ENCODE measurements at places on chromosomes 1 and 21. TPM values are rescaled to one million over a fixed set of nuclear protein-coding genes. Genes with fewer than 3 reads are reported as not detected.

DNA sequence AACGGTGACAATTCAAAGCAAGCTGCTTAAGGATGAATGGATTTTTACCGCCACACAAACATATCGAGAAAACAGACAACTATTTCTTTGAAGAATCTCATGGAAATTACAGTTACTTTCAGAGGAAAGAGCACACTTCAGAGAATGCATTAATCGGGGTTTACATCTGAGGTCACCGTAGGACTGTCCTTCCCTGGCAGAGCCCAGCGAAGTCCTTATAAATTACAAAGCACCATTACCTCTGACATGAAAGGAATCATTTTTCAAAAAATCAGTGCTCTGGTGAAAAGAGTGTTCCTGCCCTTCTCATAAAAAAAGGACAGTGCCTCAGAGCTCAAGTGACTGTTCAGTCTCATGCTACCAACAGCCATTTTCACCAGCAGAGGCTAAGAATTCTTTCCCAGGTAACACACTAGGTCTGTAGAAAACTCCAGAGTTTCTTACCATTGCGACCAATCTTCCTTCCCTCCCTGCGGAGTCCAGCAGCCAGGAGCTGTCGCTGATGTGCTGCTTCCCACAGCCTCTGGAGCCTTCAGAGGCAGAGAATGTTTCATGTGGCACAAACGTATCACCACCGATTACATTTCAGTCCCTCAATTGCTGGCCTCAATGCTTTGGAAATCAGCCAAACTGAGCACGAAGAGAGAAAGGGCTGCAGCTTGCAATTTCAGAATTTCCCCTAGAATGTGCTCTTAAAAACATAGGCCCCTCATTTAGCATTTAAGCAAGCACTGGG lies 75.4 kb downstream of the PLD5 start:
- no peak for DNase-seq

DNA sequence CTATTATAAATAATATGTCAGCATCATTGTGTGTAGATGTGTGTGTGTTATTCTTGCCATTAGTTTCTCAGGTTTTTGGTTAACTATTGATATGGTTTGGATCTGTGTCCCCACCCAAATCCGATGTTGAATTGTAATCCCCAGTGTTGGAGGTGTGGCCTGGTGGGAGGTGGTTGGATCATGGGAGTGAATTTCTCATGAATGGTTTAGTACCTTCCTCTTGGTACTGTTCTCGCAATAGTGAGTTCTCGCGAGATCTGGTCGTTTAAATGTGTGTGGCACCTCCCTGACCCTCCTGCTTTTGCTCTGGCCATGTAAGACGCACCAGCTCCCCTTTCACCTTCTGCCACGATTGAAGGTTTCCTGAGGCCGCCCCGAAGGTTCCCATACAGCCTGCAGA lies 9.6 kb upstream of the POFUT2 start:
- no peak for DNase-seq

- no peak for DNase-seq
Observed at GRCh38 chr1:62691062-62691844, 3.1 kb upstream of the DOCK7 start.

DNA sequence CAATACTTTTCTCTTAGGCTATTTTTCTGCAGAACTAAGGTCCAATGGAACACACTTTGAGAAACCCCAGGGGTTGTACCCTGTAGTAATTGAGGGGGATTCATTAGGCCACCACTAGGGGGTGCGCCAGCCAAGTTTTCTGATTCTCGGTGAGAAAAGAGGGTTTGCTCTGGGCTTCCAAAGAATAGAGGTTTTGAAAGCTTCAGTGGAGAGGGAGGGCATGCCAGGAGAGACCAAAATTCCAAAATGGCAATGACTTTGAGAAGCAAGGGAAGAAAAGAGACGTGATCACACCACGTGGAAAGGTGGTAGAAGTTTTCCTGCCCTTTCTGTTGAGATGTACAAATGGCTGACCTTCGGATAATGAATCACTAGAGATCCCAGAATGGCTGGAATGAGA lies 323.3 kb downstream of the RPS6KC1 start:
- DNase-seq, result peak; percentile 39

DNA sequence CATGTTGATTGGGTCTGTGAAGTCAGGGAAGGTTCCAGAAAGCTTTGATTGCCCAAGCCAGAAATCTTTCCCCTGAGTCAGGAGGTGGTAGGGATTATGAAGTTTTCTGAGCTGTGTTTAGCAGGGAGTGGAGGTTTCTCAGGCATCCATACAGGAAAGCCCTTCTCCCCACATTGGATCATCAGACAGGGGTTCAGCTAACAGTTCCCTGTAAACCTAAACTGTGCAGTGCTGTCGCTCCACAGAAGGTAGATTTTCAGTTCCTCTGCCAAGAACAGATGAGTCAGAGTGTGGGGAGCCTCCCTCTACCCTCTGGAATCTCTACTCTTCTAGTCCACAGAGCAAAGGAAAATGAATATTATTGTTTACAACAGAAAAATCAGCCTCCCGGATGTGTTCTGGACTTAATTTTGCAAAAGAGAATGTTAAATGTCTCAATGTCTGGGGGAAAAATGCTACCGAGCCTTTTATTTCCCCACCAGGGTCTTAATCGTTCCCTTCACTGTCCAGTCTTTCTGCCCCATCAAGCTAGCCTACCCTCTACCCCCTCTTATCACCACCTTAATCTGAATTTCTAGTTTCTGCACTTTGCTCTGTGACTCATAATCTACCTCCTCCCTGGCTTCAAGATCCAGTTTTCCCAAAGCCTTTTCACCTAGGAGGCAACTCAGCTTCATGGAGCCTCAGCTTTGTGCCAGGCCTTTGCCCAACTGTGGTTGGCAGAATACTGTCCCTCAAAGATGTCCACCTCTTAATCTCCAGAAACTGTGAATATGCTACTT lies 355.6 kb downstream of the PRDM2 start:
- no peak for DNase-seq

GRCh38 chr1:224378855-224379631 lies 22.4 kb downstream of the CNIH4 start:
- DNase-seq, result no peak

DNA sequence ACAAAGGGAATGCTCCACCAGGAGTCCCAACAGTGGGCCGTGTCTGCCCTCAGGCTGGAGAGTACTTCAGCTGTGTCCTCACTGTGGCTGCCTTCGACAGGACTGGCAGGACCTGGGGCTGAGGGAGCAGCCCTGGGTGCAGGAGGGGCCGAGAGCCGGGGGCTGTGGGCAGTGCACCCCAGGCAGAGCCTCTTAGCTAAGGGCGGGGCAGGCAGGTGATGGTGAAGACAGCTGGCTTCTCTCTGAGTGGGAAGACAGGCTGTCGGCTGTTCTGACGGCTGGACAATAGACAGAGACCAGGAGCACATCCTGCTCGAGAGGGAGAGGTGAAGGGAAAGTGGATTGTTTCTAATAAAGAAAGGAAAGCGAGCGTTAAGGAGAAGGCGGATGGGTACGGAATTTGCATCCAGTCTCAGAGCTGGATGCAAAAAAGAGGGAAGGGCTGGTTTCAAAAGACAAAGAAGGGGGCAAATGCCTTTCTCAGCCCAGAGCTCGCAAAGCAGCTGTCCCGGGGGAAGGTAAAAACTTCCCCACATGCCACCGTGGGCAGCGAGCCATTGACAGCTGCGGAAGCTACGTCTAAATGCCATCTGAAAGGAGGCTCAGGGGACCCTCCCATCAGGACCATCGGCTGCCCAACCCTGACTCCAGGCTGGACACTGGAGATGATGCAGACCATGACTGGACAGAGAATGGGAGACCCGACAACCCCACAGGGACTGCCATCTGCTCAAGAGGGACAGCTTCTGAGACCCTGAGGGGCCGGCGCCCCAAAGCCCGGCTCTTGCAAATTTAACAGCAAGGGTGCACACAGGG lies 92.0 kb downstream of the STUM start:
- no peak for DNase-seq

DNA sequence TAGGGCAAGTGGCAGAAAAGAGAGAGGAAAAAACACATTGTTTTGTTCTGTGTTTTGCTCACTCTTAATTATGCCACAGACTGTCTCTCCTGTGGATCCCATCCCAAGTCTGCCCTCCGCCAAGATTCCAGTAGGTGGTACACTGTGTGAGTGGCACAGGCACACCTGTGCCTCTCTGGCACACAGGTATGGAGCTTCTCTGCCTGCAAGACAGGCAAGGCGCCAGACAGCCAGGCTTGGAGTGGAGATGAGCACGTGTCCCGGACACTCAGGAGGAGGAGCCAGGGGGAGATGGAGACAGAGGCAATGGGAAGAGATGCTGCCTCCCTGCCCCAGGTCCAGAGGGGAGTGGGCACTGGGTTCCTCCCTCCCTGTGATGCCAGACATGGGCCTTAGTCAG lies 6.5 kb upstream of the GRIK3 start:
- no peak for DNase-seq

DNA sequence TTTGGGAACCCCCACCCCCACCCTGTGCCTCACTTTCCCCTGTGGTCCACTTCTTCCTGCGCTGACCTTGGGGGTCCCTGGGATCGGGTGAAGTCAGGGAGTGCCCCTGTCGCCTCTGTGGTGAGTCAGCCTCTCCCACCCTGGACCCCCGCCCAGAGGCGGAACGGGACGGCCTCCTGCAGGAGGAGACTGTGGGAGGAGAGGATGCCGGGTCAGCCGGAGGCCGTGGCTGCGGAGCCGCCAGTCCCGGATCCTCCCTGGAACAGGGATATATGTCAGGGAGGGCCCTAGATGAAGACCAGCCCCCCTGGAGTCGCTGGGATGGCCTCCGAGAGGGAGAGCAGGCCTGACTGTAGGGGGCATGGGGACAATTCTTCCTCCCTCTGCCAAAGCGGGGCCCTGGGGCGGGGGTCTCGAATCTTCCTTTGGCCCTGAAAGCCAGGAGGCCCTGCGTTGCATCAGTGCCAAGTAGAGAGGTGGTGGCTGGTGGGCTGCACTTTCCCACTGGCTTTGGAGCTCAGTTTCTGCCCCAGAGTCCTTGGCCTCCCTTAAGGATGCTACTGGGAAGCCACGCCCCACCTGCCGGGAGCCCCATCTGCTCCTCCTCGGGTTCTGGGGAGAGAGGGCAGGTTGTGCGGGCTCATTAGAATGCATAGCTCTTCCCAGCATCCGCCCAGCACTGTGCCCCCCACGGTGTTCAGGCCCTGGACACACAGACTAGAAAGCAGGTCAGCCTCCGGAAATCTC lies 930 bp downstream of the ARHGEF10L start:
- no peak for DNase-seq

DNA sequence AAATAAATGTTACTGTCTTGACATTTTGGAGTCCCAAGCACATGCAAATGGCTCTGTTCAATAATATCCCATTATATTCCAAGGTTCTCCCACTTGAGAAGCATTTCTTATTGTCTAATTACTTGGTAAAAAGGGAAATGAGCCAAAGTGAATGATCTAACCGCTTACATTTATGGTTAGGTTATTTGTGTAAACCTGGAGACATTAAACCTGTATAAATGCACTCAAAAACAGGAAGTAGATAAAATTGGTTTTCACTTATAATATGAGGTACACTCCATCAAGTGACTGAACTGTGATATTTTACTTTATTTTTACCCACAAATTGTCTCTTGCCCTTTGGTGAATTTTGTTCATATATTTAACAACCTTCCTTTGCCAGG lies 26.8 kb downstream of the KIF1B start:
- no peak for DNase-seq

GRCh38 chr1:62335656-62336055 lies 16.4 kb upstream of the KANK4 start:
- no peak for DNase-seq

- no peak for DNase-seq
Observed at GRCh38 chr1:231147896-231148295, 14.0 kb upstream of the TRIM67 start.

DNA sequence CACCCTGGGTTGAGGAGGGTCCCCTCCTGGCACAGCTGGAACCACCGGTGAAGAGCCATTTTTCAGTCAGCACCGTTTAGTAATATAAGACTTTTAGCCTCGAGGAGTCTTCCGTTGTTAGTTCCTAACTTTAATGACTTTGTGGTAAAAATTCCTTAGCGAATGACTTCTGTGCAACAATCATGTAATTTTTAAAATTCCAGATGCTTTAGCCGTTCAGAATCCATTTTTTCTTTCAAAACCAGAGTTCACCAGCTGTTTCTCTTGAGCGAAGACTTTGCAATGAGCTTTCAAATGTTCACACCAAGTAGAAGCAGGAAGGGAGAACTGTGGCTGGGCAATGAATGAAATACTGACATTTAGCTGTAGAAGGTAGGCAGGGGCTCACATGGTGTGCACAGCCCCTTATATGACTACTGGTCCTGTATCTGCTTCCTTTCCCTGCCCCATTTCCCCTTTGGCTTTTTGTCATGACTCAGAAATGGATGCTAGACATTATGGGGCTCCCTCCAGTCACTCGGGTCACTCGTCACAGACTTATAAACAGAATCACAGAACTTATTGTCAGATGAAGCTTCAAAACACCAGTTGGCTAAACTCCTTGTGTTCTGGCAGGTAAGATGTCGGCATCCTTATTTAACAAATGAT lies 4.1 kb downstream of the DISC1 start:
- no peak for DNase-seq

GRCh38 chr1:245306628-245307410 lies 152.0 kb downstream of the KIF26B start:
- DNase-seq, result no peak

- DNase-seq, result no peak
Observed at GRCh38 chr1:150549496-150550221, 451 bp downstream of the ADAMTSL4 start.

DNA sequence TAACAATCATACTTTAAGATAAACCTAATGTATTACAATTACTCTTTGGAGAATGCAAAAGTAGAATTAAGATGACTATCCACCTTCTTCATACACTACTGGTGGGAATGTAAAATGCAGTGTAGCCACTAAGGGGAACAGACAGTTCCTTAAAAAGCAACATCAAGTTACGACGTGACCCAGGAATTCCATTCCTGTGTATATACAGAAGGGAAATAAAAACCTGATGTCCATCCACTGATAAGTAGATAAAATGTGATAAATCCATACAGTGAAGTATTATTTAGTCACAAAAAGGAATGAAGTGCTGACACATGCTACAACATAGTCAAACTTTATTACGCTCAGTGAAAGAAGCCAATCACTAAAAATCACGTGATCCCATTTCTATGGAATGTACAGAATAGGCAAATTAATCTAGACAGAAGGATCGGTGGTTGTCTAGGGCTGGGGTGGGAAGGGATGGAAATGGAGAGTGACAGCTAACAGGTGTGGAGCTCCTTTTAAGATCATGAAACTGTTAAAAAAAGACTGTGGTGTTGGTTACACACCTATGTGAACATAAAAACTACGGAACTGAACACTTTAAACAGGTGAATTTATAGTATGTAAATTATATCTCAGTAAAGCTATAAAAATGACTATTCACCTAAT lies 42.1 kb downstream of the NRIP1 start:
- DNase-seq, result no peak

GRCh38 chr1:148307583-148308185 lies 155.6 kb upstream of the NBPF11 start:
- no peak for DNase-seq

- no peak for DNase-seq
Observed at GRCh38 chr1:54327386-54328065, 78.7 kb downstream of the SSBP3 start.

Gene MAP10
- 5.4 TPM for total RNA-seq

Gene WDR64
- total RNA-seq, result not detected

Gene GBP1
- total RNA-seq, result 68.6 TPM

Gene LCE1A
- total RNA-seq, result not detected

Gene OPRD1
- 0.05 TPM for total RNA-seq

Gene OSCP1
- total RNA-seq, result 12.4 TPM

Gene MTARC2
- 31.0 TPM for total RNA-seq
